HFF-Myc (cell line): ENCODE measurements at places on chromosomes 4 and X.

DNA sequence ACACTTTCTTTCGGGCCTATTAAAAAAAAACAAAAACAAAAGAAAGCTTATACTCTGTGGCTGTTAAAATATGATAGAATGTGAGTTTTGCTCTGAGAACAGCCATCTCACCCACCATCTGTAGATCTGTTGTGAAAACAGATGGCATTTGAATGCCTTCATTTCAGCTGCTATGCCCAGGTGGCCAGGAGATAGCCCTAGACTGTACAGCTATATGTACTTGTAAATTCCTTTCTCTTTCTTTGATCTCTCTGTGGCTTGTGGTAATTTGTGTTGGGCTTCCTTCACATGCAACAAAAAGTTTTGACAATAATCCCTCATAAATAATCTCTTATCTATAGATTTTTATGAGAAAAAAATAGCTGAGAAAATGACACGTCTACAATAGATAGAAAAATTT lies 38.1 kb downstream of the PNPLA4 start:
- no peak for DNase-seq

DNA sequence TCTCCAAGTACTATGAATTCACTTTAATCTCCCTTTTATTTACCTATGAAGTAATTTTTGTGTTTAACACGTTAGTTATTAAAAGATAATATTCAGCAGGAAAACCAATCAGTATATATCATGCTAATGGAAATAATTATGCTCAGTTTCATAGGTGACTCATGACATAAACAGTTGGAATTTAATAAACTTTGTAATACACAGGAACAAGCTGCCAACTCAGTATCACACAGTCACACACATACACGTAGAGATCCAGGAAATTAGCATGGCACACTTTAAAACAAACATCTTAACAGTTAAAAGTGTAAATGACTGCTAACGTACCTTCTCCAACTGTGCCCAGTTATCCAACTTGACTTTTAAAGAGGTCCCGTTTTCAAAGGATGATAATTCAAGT lies 2.3 kb downstream of the SPATA4 start:
- no peak for DNase-seq

GRCh38 chr4:153447175-153447905 lies 18.8 kb upstream of the TMEM131L start:
- DNase-seq, result no peak

DNA sequence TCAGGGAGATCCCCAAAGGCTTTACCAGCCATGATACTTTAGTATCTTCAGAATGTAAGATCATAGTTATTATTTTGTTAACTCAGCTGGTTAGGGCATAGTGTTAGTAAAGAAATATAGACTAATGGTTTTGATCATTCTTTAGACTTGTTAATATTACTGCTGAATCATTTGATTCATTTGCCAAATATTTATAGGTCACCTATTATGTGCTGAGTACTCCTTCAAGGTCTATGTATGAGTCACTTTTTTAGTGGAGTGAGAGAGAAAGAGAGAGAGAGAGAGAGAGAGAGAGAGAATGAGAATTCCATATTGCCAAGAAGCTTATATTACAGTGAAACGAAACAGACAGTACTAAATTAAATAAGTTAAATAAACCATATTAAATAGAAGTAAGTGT lies 110.3 kb downstream of the UBE2NL start:
- DNase-seq, result no peak

DNA sequence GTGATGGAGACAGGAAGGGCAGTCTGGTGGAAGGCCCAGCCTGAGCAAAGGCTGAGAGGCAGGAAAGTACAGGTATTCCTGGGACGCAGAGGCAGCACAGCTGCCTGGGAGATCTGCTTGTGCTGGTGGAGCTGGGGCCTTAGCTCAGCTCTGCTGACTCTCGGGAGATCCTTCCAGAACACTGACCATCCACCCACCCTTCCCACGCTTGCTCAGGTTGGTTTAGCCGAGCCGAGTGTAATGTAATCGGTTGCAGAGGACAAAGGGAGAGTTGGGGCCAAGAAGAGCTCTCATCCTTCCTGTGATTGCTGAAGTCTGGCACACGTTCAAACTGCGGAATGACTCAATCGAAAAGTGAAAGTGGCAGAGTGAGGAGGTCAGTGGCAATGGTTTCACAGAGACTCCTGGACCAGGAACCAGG lies 43.1 kb upstream of the GPR78 start:
- peak; percentile 43 for DNase-seq

GRCh38 chrX:15939737-15940136 lies 85.1 kb upstream of the AP1S2 start:
- no peak for DNase-seq

- DNase-seq, result no peak
Measured at GRCh38 chrX:113370006-113370405, 529.4 kb upstream of the AMOT start.

- no peak for DNase-seq
Measured at GRCh38 chr4:52873191-52873590, 11.1 kb downstream of the RASL11B start.

GRCh38 chr4:124590480-124590879 lies 122.1 kb downstream of the ANKRD50 start:
- no peak for DNase-seq

DNA sequence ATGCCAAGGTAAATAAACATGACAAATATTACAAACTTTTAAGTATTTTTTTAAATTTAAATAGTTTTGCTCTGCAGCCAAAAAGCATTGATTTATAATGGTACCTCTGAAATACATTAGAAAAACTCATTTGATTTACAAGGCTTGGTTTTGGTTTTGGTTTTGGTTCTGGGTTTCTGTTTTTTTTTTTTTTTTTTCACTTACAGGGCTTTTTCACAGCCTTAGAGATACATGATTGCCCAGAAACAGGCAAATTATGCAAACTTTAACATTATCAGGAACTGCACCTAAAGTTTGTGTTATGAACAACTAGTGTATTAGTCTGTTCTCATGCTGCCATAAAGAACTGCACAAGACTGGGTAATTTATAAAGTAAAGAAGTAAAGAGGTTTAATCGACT lies 196.4 kb upstream of the DDX53 start:
- no peak for DNase-seq
